ENCODE measurements at places on chromosomes 4 and X. TPM values are rescaled to one million over a fixed set of nuclear protein-coding genes. Genes with fewer than 3 reads are reported as not detected.

DNA sequence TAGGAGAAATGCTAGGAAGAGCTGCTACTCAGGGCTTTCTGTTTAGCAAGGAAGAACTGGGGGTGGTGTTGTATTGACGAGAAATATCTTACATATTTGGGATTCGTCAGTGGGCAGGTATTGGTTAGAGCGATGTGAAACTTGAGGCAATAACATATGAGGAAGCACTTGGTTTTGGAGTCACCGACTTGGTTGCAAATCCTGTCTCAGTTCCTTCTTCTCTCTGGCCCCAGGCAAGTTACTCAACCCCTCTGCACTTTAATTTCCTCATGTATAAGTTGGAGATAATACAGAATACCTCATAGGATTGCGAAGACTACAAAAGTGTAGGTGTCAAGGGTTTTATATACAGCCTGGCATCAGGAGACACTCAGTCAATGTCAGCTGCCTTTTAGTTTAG is 34.1 kb downstream of the GPAT3 start:
- H3K27me3 ChIP-seq, result no peaks in the 10 kb centered on the region
- no peak overlapping the region for H3K27ac ChIP-seq
- no peak for DNase-seq
- peaks cover 4% of the 10 kb centered on the region for H3K36me3 ChIP-seq
- H3K4me1 ChIP-seq, result peaks cover 25% of the 10 kb centered on the region
- no peak overlapping the region for H3K4me3 ChIP-seq

DNA sequence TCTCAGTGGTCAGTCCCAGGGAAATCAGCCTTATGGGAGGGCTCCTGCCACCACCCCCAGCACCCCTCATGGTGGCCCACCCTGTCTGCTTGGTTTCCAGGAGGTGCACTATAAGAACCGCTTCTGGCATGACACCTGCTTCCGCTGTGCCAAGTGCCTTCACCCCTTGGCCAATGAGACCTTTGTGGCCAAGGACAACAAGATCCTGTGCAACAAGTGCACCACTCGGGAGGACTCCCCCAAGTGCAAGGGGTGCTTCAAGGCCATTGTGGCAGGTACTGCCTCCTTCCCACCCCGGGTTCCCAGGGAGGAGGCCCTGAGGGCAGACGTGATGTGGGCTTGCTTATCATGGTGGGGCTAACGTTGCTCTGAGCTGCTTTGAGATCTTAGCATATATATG is 44.3 kb downstream of the MAP7D3 start:
- no peak overlapping the region for H3K27ac ChIP-seq
- no peak for DNase-seq
- H3K36me3 ChIP-seq, result peaks cover 50% of the 10 kb centered on the region

SYTL5 gene
- 0.99 TPM for total RNA-seq

SPANXD gene
- total RNA-seq, result not detected

POU4F2 gene
- not detected for total RNA-seq

All from heart right ventricle (tissue), 16 donors.